ENCODE measurements at places on chromosomes 2 and 18.
A peak's percentile ranks its signal among the peaks of the same experiment; 100 is the strongest.

- no peak for DNase-seq
These were observed 95.6 kb downstream of the POLR1A start for GRCh38 chr2:86010083-86010482.

DNA sequence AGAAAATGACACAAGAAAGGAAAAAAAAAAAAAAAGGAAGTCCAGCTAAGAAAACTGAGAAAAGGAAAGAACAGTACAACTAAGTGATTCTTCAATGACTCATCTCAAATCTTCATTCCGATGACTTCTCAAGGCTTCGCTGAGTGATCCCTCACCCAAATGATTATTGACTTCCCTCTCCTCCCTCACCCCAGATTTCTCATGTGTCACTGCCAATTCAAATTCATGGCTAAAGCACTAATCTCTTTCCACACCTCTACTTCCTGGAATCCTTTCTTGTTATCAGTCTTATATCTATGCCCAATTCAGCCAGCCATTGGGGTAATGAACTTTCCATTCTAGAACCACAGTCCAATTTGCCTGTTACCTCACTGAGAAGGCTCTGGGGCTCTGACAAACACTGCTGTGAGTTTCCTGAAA lies 7.2 kb upstream of the ABCB11 start:
- peak; percentile 30 for DNase-seq

DNA sequence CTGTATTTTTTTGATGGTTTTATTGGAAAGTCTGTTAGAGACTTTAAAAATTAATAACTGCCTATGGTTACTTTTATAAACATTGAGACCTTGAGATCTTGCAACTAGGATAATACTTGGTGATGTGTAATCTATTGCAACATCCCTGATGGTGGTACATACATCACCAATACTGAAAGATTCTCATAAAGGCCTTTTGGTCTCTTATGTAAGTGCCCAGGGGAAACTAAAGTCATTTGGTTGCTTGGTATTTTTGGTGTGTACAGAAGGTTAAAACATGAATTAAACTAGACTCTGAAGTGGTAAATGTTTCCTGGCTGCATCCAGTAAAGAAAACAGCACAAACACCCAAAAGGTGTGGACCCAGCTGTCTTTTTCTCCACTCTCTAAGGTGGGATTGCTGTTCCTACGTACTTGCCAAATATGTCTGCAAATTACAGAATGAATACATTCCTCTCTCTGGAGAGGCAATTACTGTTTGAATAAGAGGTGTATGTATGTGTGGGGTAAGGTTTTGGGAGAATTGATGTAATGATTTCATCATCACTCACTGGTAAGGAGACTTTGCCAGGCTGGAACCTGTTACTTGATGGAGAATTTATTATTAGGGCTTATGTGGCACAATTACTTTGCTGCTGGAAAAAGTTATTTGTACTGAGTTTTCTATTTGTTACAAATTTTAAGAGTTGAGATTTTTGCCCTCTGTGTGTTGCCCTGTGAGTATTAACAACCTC lies 3.6 kb downstream of the B3GNT2 start:
- no peak for DNase-seq

- no peak for DNase-seq
These were observed 48.0 kb downstream of the LANCL1 start for GRCh38 chr2:210428393-210429179.

DNA sequence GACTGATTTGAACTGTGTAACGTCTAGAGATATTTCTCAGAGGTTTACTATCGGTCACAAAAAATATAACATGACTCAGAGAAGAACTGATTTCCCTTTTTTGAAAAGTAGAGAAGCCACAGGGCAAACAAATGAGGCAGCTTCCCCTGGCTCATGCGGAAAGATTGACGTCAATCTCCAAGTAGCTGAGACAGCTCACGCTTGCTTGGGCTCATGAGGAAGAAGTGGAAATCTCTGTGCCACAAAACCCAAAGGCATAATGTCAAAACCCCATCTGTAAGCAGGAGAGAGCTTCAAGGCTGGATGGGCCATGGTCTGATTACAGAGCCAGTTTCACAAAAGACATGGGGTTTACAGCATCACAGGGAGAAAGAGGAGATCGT lies 188.1 kb downstream of the ARL4C start:
- DNase-seq: no peak

- DNase-seq: peak; percentile 90
These were observed at the start of gene DUSP28 for GRCh38 chr2:240560084-240560479. DUSP28 (plus strand) TSS chr2:240560357; CDS start chr2:240560685, 328 bp downstream.

- DNase-seq: peak; percentile 54
These were observed 103.3 kb downstream of the MDH1 start for GRCh38 chr2:63692002-63692606.

GRCh38 chr2:214651451-214651850 lies 158.0 kb downstream of the BARD1 start:
- DNase-seq: no peak

- DNase-seq: no peak
These were observed 42.8 kb upstream of the SGPP2 start for GRCh38 chr2:222381566-222381965.

- DNase-seq: no peak
These were observed 4.3 kb downstream of the EPB41L5 start for GRCh38 chr2:120017201-120017600.

- no peak for DNase-seq
These were observed 128.3 kb downstream of the SH3BP4 start for GRCh38 chr2:235080101-235080500.

DNA sequence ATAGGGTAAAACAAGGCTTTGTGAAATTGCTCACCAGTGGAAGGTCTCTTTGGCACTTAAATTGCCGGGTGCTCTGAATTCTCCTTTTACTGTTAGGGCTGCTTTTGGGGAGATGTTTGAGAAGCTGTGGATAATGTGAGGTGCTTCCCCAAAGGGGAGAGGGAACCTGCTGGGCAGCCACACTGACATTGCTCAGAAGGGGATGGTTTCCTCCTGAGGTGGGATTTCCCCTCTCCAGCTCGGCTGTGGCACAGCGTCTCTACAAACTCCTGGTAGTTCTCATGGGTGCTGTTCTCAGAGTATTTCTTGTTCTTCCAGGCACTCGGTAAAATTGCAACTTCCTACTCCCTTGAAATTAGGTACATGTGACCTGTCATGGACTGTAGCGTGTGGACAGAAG lies 124.2 kb downstream of the LPIN1 start:
- no peak for DNase-seq

GRCh38 chr2:173858291-173858731 lies 106.9 kb downstream of the SP3 start:
- DNase-seq: no peak

DNA sequence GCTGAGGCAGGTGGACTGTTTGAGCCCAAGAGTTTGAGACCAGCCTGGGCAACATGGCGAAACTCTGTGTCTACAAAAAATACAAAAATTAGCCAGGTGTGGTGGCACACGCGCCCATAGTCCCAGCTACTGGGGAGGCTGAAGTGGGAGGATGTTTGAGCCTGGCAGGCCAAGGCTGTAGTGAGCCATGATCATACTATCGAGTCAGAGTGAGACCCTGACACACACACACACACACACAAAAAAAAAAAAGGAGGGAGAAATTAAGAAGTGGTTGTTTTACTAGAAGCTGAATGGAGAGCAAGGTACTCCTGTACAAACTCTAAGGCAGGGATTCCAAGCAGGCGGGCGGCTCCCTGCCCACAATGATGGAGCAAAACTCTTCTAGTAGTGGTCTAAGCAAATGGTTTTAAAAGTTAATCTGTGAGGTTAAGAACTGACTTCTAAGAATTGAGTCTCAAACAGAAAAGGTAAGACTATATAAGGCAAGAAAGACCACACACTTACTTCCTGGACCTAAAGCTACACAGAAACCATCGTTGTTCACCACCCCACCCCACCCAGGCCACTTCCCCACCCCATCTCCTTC lies 2.6 kb downstream of the ANKRD44 start:
- DNase-seq: peak; percentile 48

DNA sequence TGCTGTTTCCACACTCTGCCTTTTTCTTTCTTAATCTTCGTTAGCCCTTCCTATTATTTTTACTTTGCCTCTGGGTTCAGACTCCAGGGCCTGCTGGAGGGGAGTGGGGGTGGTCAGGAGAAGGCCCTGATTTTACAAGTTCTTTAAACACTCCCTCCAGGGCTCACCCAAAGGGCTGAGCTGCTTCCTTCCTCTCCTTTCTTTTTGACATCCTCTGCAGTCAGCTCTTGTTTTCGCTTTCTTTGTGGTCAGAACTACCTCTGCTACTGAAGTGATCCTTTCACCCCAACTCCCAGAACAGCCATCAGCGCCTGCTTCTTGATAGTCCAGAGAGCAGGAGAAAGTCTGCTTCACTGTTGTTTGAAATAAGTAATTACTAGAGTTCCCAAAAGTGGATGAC lies 925.7 kb downstream of the EPHA4 start:
- DNase-seq: no peak

GRCh38 chr18:76475450-76476194 lies 19.4 kb downstream of the ZNF516 start:
- DNase-seq: no peak

- DNase-seq: no peak
These were observed 409.1 kb upstream of the CRIM1 start for GRCh38 chr2:35946478-35946877.

DNA sequence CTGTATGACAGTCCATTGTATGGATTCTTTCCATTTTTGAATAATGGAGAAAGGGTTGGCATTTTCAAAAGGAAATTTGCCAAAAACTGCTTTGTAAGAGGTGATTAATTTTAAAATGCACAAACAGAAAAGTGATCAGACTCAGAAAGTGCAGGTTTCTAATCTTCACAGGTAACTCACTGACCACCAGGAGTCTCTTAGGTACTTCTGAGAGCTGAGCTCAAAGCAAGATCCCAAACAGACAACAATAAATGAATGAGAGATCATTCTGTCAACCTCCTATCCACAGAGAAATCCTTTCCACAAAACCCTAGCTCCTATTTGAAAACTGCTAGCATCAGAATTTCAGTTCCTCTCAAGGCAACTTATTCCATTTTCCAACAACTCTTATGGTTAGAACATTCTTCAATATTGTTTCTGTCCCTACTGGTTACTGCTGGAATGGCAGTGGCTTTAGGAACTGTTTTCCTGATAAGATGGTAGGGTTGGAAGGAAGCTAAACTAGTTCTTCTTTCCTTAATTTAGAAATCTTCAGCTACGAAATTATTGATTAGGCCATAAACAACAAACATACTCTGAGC lies 20.6 kb upstream of the HAAO start:
- peak; percentile 67 for DNase-seq

GRCh38 chr2:219570194-219570923 lies 980 bp downstream of the OBSL1 start:
- no peak for DNase-seq

GRCh38 chr2:229124136-229124535 lies 147.0 kb downstream of the PID1 start:
- no peak for DNase-seq

- DNase-seq: no peak
These were observed 40.5 kb upstream of the SH3BP4 start for GRCh38 chr2:234911271-234911670.

- no peak for DNase-seq
These were observed 30.3 kb downstream of the TEX44 start for GRCh38 chr2:231622963-231623362.

- DNase-seq: no peak
These were observed 74.6 kb downstream of the DHRS9 start for GRCh38 chr2:169143998-169144397.

DNA sequence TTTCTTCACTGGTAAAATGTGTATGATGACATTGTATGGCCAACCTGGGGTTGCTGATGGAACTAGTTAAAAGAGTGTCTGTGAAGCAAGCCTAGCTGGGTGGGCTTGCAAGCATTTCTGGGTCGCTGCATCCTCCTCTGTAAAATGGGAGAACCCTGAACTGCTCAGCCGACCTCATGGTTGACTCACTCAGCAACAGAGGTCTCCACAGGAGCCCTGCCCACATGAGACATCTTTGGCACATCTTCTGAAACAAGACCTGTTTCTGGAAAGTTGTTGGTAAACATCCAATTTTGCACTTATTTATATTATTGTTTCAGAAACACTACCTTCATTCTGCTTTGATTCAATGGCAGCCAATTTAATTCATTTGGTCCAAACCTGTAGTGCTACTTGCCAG lies 52.6 kb downstream of the BCL11A start:
- DNase-seq: no peak

GRCh38 chr2:160583146-160583535 lies 89.5 kb upstream of the RBMS1 start:
- no peak for DNase-seq

GRCh38 chr2:42243297-42243696 lies 74.1 kb downstream of the EML4 start:
- no peak for DNase-seq

GRCh38 chr18:79488311-79489050 lies 92.8 kb downstream of the NFATC1 start:
- no peak for DNase-seq

- DNase-seq: no peak
These were observed 71.9 kb downstream of the VWC2L start for GRCh38 chr2:214482728-214483127.

- no peak for DNase-seq
These were observed 305.4 kb upstream of the HS6ST1 start for GRCh38 chr2:128623776-128624761.

DNA sequence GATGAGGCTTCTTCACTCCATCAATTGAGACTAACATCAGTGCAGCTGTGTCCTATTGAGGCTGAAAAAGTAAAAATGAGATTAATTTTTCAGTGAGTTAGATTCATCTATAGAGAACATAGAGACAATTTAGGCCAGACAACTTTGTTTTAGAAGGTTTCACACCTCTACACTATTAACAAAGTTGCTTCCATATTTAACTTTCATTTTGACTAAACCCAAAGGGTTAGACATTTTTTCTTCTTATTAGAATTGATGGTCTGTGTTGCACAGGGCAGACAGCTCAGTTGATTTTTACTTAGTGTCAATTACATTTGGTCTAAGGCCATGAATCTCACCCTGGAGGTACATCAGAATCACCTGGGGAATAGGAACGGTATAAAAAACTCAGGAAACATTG lies 130.2 kb upstream of the NXPH2 start:
- DNase-seq: no peak

Measured in hematopoietic multipotent progenitor cell treated with erythropoietin and hydrocortisone succinate and interleukin-3 and kit ligand, for 8 days (in vitro differentiated cells).